ENCODE measurements at places on chromosomes 13 and 19.

DNA sequence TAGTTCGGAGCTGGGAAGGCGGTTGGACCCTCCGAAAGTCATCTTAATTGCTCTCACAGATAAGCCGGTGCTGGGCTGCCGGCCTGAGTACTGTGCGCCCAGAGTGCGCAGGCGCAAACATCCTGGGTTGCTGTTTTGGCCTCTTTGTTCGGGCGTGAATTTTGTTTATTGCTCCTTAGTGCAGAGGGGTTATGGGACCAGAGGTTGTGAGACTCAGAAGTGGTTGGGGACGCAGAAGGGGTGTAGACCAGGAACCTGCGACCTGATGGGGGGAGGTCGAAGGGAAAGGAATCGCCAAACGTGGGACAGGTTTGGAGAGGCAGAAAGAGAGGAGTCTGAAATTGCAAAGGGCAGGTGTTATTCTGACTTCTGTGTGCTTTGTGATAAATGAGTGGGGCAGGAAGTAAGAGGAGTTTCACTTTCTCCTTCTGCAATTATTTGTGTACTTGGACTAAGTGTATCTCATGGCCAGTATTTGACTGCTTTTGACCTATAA, 607 bp upstream of the ZNF566 start:
- no peaks in the 10 kb centered on the region for H3K27me3 ChIP-seq
- peak overlapping the region; percentile 61 for H3K4me3 ChIP-seq
- H3K27ac ChIP-seq, result peak overlapping the region; percentile 88
- peak; percentile 80 for DNase-seq

- no peak overlapping the region for H3K27ac ChIP-seq
- no peaks in the 10 kb centered on the region for H3K4me1 ChIP-seq
- H3K27me3 ChIP-seq, result no peaks in the 10 kb centered on the region
Observed at GRCh38 chr19:47694466-47695273, 18.6 kb upstream of the EHD2 start.

DNA sequence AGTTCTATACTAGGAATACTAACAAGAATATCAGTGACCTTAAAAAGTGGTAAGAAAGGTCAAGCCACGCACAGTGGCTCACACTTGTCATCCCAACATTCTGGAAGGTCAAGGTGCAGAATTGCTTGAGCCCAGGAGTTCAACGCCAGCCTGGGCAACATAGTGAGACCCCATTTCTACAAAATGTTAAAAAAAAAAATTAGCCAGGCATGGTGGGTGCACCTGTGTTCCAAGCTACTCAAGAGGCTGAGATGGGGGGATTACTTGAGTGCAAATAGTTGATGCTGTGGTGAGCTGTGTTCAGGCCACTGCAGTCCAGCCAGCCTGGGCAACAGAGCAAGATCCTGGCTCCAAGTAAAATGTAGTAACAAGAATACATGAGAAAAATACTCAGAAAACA, 61.8 kb downstream of the PCDH9 start:
- no peaks in the 10 kb centered on the region for H3K27me3 ChIP-seq
- H3K4me1 ChIP-seq, result no peaks in the 10 kb centered on the region
- H3K27ac ChIP-seq, result no peak overlapping the region
- H3K4me3 ChIP-seq, result no peak overlapping the region
- no peaks in the 10 kb centered on the region for H3K36me3 ChIP-seq

- H3K4me3 ChIP-seq, result peak overlapping the region; percentile 99
- H3K27ac ChIP-seq, result peak overlapping the region; percentile 25
- no peak for DNase-seq
- H3K27me3 ChIP-seq, result no peaks in the 10 kb centered on the region
Observed at GRCh38 chr13:23889615-23890607, 711 bp upstream of the MIPEP start.

- H3K27me3 ChIP-seq, result no peaks in the 10 kb centered on the region
- no peak overlapping the region for H3K4me3 ChIP-seq
- DNase-seq, result no peak
- H3K36me3 ChIP-seq, result no peaks in the 10 kb centered on the region
Observed at GRCh38 chr13:34591900-34592529, 350.1 kb upstream of the NBEA start.

DNA sequence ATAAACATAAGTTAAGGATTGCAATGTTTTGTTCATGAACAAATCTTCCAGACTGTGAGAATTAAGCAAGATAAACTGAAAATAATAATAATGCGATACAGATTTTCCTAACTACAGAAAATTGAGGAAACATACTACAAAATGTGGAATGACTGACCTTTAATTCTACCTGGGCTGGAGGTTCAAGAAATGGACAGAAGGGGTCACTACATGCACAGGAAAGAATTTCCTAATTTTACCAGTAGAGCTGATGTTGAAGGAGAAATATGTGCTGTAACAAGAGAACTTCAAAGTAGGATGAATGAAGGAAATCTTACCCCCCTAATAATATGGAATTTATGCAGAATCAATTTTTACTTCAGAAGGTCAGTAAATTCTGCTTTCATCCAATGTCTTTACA, 62.3 kb downstream of the ZNF627 start:
- no peak overlapping the region for H3K27ac ChIP-seq
- H3K36me3 ChIP-seq, result no peaks in the 10 kb centered on the region
- peaks cover 5% of the 10 kb centered on the region for H3K4me1 ChIP-seq
- no peak for DNase-seq
- H3K4me3 ChIP-seq, result no peak overlapping the region

Measured in ovary (tissue), 10 donors.